ENCODE measurements at places on chromosomes 12 and 14.

DNA sequence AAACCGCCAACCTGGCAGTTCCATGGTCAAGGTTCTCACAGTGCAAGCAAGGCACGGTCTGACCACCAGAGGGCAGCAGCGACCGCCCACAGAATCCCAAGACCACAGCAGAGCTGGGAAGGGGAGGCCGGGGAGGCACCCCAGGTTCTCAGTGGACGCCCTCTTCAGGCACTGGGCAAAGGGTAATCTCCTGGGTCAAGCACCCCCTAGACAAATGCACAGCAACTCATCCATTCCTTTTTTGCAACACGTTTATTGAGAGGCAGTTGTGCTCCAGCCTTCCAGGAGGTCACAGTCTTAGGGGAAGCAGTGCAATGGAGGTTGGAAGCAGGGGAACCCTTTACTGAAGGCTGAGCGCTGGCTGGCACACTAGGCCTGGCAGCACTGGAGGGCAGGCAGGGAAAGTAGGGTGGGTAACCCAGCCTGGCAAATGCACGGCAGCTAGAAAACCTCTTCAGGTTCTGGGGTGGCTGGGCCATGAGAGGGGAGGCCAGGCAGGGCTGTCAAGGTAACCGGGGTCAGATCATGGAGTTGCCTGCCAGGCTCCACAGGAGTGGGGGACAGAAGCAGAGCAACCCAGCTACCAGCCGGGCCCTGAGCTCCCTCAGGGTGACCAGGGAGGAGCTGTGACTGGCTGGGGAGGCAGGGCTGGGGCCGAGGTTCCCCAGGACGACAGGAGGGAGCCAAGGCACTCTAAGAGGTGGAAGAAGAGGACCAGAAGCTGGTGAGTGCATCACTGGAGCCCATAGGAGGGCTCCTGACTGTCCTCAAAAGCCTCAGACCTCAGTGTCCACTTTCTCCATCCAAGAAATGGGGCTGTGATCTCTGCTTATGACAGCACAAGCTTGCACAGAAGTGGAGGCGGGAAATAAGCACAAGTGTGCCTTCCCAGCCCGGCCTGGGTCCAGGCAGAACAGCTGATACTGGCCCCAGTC is 1.8 kb upstream of the RHOF start:
- peak; percentile 91 for DNase-seq

GRCh38 chr12:126488806-126489205 is 1423.6 kb downstream of the AACS start:
- DNase-seq, result no peak

GRCh38 chr12:19780460-19780859 is 341.2 kb downstream of the AEBP2 start:
- DNase-seq, result no peak

DNA sequence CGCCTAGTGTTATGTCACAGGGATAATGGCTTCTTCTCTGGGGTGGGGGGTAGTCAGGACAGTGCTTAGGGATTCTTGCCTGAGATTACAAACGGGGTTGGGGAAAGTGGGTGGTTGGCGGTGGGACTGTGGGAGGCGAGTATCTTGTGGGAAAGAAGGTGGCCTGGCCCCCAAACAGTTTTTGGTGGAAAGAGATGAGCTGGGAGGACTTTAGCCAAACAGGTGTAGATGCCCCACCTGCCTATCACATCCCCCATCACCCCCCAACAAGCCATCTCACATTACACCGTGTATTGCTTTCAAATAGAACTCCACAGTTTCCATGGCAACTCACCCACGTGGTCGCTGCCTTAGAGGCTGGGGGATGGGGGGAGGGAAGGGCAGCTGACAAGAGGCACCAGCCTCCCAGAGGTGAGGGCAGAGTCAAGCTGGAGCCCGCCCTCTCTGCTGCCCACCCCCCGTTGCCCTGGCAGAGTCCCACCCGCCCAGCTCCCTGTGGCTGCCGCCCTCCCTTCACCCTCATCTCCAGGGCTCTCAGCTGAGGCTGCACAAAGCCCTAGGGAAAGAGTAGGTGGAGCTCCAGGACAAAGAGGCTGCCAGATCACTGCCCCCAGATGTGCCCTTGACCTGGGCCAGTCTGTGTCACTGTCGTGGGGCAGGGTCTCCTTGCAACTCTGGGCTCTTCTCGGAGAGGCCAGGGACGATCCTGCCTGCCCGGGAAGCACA is 98.3 kb downstream of the LRRC74A start:
- DNase-seq, result no peak

DNA sequence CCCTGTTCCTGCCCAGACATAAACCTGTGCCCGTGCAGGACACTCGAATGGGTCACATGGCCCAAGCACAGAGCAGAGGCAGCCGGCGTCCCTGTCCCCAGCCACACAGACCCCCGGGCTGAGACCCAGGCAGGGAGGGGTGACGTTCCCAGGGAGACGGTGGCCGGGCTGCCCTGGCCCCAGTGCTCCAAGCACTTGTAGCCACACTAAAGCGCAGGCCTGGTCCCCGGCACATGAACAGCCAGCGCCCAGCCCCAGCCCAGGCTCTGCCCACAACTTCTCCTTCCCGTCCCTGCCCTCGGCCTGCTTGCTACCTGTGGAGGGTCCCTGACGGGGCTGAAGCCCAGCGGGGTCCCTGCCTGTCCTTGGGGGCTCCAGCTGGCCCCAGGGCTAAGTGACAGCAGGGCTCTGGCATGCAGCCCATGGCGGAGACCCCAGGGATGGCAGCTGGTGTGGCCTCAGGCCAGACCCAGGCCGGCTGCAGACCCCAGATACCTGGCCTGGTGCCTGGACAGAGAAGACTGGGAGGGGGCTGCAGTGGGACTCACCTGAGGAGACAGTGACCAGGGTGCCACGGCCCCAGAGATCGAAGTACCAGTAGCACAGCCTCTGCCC is 338.4 kb downstream of the TMEM121 start:
- DNase-seq, result no peak

DNA sequence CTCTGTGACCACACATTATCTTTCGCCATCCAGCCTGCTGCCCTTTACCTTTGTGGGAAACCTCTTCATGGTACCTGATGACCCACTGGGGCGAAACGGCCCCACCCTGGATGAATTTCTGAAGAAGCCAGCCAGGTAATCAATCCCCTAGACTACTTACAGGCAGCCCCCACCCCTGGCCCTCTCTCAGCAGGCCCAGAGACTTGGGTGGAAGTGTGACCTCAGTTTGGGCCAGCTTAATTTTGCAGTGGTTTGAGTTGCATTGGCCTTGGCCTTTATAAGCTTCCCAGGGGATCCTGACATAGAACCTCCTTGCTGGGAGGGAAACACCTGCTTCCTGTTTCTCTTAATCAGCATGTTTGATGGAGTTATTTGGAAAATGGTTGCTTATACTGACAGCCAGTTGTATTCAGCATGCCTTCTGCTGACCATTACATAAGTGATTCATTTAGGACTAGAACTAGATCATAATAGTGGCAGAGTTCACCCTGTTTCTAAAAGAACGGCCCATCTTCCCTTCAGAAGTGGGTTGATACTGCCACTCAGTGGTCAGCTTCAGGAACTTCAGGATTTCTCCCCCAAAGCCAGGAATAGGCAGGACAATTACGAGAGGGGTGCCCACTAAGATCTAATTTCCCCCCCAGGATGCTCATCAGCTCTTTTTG is 6.1 kb downstream of the SDR39U1 start:
- DNase-seq, result peak; percentile 72

DNA sequence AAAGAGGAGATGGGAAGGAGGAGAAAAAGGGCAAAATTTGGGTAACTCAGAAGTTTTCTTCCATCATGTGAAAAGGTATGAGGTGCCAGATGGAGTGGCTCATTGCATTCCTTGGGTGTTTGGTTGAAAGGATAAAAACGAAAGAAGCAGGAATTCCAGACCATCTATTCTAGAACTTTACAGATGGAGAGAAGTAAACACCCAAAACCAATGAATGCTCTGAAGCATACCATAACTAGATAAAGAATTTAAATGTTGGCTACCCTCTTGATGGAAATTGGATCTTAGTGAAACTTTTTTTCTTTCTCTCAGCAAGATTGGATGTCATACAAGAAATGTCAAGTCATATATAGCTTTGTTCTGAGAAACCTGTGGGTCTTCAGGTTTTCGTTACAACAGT is 175.6 kb upstream of the FAR2 start:
- DNase-seq, result no peak

GRCh38 chr12:89363084-89363483 is 10.8 kb upstream of the DUSP6 start:
- no peak for DNase-seq

DNA sequence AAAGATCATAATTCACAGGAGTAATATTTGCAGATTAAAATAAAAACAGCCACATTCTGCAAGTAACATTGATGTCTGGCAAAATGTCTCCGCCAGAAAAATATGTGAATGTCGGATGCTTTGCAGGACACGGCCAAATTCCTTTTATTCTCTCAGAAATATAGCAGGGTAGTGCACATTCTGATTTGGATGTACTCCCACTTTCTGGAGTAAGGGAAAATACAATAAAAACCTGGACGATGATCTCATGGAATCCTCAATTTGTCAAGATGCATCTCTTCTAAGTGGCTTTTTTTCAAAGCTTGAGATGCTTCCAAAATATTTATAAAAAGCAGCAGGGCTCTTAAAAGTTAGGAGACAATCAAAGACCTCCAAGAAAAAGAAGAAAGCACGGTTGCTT is 133.3 kb downstream of the TBX5 start:
- DNase-seq, result no peak

- DNase-seq, result no peak
Observed at GRCh38 chr12:24950231-24950834, 1.4 kb upstream of the BCAT1 start.

- DNase-seq, result peak; percentile 43
Observed at GRCh38 chr14:99792551-99793212, 531 bp upstream of the EML1 start.

DNA sequence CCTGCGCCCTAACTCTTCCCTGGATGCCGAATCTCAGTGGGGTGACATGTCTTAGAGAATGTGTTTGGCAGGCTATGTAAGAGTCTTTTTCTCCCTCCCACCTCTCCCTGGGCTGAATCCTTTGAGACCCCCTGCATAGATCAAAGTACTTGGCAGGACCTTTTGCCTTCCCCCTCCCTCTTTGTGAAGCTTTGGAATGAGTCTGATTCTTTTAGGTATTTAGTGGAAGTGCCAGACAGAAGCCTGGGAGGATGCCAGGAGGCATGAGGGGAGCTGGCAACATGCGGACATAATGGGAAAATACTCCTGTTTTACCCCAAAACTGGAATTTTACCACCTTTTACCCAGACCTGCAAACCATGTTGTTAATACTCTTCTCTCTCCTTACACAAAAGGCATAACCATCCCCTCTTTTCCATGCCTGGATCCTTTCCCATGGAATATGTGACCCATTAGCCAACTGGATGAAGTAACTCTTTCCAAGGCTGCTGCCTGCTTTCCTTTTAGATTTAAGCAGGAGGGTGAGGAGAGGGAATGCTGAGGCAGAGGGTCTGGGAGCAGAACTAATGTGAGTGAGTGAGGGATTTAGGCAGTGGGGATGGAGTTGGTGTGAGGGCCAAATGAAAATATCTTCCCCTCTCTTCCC is 41.7 kb downstream of the TTLL5 start:
- peak; percentile 22 for DNase-seq

GRCh38 chr12:40325349-40325960 is 100.7 kb downstream of the LRRK2 start:
- peak; percentile 58 for DNase-seq

Measured in Daoy (cell line).